ENCODE measurements at places on chromosomes 4 and X.

GRCh38 chr4:82360298-82361177 lies 13.3 kb downstream of the HNRNPD start:
- DNase-seq, result no peak

DNA sequence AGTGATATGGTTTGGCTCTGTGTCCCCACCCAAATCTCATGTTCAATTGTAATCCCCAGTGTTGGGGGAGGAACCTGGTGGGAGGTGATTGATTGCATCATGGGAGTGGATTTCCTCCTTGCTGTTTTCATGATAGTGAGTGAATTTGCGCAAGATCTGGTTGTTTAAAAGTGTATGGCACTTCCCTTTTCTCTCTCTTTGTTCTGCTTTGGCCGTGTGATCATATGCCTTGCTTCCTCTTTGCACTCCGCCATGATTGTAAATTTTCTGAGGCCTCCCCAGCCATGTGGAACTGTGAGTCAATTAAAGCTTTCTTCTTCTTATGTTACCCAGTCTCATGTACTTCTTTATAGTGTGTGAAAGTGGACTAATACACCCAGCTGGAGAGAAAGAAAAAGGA lies 113.0 kb upstream of the AADAT start:
- DNase-seq, result no peak

GRCh38 chr4:183261953-183262775 lies 57.9 kb downstream of the CLDN22 start:
- DNase-seq, result peak; percentile 51

DNA sequence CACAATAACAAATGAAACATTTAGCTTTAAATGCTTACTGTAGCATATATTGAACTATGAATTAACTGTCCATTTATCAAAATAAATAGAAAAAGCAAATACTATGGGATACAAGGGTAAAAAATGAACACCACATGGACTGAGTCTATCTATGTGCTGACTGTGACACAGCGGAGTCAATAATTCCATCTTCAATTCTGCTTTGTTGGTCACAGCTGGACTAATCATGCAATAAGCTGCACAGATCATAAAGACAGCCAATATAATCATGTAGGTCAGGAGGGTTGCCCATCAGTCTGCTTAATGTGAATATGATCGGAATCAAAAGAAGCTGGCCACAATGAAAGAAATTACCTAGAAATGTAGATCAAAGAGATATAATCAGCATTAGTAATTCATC lies 95.7 kb upstream of the FAM47A start:
- DNase-seq, result no peak

DNA sequence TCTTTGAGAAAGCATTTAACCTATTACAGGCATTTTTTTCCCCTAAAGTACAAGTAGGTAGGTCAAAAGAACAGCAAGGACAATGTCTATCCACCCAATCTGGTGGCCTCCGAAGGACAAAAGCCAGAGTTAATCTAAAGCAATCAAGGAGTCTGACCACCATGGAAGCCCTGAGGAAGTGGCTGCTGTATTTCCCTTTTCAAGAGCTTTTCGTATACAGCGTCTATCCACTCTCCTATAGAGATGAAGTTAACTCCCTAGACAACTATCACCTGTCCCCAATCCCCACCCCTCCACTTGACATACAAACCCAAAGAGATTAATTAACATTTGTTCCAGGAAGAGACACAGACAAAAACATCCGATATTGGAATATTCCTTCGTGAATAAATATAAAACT lies 85.5 kb downstream of the SNCA start:
- no peak for DNase-seq

- DNase-seq, result no peak
Measured at GRCh38 chr4:104591510-104591911, 96.8 kb upstream of the CXXC4 start.

DNA sequence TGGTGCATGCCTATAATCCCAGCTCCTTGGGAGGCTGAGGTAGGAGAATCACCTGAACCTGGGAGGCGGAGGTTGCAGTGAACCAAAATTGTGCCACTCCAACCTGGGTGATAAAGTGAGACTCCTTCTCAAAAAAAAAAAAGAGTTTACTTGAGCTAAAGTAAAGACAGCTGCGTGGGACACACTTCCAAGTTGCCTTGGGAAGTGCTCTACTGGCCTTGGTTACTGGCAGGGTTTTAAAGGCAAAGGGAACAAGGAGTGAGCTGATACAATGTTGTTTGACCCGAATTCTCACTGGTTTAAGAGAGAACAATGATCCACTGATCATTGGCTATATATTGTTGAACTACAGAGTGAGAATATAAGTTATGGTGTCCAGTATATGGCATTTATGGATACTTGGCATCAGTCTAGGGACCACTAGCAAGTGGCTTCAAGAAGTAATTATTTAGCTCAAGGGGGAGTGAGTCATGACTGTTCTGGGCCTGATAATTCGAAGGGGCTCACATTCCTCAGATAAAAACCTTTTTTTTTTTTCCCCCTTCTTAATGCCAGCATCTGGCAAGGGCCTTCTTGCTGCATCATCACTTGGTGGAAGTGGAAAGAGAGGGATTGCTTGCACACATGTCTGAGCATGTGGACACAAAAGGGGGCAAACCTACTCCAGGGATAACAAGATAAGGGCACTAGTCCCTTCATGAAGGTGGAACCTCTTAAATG lies 32.3 kb downstream of the GRK4 start:
- no peak for DNase-seq

DNA sequence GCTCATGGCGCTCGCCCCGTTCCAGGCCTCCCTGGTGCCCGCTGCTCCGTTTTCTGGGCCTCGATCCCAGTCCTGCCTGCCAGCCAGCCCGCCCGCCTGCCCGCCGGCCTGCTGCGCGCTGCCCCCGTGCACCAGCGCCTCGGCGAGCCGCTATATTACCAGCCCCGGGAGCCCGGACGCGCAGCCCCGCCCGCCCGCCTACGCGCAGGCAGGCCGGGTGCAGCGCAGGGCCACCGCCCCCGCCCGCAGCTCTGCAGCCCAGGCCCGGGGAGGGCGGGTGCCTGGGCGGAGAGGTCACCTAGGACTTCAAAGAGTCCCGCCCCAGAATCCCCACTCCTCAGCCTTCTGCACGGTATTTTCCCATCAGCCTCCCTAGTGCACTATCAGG lies at the start of gene MAOB:
Gene MAOB (minus strand): TSS at position 157 of the 388 bp plus-strand sequence. CDS start 151 bp downstream, at position 6.
- DNase-seq, result no peak

- DNase-seq, result no peak
Measured at GRCh38 chrX:2457289-2458133, 43.3 kb downstream of the DHRSX start.

- DNase-seq, result no peak
Measured at GRCh38 chrX:19578956-19579355, 63.6 kb upstream of the MAP3K15 start.

DNA sequence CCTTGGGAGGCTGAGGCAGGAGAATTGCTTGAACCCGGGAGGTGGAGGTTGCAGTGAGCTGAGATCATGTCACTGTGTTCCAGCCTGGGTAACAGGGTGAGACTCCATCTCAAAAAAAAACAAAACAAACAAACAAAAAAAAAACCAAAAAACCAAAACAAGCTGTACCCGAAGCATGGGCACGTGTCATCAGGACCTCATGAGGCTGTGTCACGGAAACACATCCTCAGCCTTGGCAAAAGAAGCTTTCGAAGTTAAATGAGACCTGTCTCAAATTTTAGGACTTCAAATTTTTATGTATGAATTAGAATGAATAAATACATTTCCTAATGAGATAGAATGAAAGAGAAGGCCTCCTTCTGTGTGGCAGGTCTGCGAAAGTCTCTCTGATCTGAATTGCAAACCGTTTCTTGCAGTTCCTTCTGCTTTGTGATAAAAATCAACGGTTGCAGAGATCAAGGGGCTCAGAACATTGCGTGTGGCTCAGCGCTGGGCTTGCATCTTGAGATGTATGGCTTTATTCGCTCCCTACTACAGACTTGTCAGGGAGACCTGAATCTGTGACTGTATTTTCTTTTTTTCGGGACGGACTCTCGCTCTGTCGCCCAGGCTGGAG lies 19.5 kb upstream of the CRLF2 start:
- DNase-seq, result no peak

DNA sequence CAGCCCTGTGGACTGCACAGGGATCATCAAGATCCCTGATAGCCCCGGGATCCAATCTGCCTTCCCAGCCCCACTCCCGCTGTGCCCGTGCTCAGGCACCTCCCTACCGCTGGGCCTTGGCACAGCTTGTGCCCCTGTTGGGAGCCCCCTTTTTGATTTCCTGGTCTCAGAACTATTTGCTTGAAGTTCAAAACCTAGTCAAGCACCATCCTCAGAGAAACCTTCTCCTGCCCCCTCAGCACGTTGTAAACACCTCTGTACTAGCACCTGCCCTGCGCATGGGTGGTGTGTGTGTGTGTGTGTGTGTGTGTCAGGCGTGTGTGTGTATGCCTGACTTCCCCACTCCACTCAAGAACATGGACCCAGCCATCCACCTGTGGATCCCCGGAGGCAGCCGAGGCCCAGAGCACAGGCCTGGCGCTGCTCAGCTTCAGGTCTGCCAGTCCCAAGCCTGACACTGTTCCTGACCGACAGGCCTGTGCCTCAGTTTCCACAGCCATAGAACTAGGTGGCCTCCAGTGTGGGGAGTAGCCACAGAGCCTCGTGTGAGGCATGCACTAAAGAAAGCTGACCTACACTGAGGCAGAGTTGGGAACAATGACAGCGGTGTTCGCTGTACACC lies 65.5 kb downstream of the ADRA2C start:
- DNase-seq, result no peak

DNA sequence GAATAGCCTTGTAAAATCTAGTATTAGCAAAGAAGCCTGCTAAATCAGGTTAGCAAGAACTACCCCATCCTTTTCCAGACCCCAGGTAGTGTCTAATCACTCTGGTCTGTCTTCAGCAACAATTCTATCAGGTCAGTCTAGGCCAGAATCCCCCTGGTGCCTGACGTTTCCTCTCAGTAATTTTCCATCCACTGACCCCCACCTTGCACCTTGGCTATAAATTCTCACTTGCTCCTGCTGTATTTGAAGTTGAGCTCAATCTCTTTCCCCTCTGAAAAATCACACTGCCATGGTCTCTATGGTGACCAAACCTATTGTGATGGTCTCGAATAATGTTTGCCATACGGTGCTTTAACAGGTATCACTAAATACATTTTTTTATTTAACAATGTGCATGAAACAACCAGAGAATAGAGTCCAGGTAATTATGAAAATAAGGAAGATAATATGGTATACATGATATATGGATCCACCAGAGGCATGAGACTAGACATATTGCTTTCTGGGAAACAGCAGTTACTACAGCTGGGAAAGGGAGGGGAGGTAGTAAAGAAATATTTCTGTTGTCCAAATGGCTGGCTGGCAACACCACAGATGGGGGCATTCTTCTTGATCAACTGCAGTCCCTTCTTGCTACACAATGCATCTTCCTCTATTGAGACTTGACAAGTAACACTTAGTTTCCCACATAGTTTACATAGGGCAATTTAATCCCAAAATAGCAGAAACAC lies 33.8 kb downstream of the CXCL1 start:
- no peak for DNase-seq

DNA sequence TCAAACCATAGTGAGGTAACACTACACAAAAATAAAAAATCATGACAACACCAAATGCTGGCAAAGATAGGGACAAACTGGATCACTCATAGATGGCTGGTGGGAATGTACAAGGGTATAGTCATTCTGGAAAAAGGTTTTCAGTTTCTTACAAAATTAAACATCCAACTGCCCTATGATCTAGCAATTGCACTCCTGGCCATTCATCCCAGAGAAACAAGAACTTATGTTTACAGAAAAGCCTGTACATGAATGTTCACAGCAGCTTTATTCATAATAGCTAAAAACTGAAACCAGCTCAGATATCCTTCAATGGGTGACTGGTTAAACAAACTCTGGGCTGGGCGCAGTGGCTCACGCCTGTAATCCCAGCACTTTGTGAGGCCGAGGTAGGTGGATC lies 43.3 kb downstream of the NYX start:
- DNase-seq, result no peak

- DNase-seq, result no peak
Measured at GRCh38 chrX:149717803-149718202, 5.9 kb downstream of the MAGEA11 start.

- DNase-seq, result no peak
Measured at GRCh38 chr4:13527981-13528820, 16.1 kb downstream of the NKX3-2 start.

DNA sequence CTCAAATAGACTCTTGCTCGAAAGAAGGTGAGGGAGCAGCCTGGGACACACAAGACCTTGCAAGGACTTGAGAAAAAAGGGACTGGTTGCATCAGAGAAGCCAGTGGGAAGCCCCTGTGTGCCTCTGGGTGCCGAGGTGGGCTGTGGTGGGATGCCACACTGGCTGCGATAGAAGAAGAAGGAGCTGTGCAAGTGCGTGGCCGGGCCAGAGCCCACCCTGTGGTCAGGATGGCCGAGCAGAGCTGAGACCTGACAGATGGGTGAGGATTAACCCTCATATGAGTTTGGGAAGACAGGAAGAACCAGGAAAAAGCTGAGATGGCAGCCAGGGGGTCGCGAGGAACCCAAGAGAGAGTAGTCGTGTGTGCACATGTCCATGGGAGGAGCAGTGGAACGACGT lies 44.6 kb upstream of the HGFAC start:
- no peak for DNase-seq

DNA sequence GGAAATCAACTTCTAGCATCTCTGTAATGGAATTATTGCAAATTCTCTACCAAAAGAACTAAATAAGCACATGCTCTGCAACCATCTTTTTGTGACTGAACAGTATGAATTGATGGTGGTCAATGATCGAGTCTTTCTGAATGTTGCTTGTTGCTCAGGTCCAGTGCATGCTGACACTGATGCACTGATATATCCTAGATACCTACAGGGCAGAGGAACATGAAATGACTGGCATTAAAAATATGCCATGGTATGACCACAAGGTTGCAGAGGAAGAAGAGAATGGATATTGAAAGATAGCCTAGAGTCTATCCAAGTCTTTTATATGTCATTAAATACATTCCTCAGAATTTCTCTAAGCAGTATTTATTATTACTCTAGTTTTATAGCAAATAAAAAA lies 692.8 kb upstream of the TENM3 start:
- no peak for DNase-seq

DNA sequence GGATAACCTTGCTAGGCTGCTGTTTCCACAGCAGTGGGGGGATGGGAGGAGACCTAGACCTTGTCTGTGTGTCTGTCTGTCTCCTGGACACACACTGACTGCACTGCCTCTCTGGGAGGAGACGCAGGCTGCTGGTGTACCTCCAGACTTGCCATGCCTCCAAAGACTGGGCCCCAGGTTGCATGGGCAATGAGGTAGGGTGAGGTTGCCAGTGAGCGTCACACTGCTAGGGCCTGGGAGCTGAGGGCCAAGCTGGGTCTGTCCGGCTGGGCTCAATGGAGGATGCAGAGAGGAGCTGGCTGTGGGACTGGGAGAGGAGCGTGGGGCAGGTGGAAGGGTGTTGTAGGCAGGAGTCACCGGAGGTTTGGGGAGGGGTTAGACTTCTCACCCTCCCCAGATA lies 16.6 kb downstream of the MAGED2 start:
- DNase-seq, result no peak

DNA sequence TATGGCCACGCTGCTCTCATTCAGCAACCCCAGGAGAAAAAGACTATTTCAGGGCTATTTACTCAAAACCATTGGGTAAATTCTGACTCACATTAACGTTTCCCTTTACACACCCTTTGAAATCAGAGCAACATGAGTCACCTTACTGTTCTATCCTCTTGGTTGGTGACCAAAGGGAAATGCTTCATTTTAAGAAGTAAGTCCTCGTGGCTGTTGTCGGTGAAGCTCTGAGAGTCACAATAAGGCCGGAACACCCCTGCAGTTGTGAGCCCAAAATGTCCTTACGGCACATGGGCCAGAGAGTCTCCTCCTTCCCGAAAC lies 56.3 kb upstream of the SPRY1 start:
- no peak for DNase-seq

Measured in T follicular helper cell (primary cell).